ENCODE measurements at places on chromosomes 3 and 15.

GRCh38 chr3:96843505-96844203, 29.3 kb downstream of the EPHA6 start:
- no peak for DNase-seq

DNA sequence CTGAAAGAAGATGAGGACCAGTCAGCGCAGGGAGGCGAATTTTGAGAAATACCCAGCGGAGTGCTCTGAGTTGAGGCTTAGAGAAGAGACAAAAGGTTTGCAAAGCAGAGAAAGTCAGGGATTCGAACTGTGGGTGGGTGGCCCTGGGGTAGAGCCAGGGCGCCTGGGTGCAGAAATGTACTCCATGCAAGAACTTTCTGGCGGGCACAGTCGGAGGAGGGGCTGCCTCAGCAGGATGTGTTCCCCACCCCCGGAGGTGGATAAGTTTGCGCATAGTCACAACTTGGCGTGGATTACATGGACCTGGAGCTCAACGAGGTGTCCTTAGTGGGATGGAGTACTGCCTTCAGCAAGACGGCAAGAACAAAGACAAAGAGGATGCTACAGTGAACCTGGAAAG, 117.3 kb upstream of the ALDH1A3 start:
- DNase-seq, result no peak

- DNase-seq, result no peak
Measured at GRCh38 chr15:90219421-90220141, 14.2 kb downstream of the CIB1 start.

GRCh38 chr15:60316961-60317360, 80.8 kb downstream of the ANXA2 start:
- no peak for DNase-seq

- no peak for DNase-seq
Measured at GRCh38 chr3:131728898-131729642, 226.3 kb upstream of the MRPL3 start.

DNA sequence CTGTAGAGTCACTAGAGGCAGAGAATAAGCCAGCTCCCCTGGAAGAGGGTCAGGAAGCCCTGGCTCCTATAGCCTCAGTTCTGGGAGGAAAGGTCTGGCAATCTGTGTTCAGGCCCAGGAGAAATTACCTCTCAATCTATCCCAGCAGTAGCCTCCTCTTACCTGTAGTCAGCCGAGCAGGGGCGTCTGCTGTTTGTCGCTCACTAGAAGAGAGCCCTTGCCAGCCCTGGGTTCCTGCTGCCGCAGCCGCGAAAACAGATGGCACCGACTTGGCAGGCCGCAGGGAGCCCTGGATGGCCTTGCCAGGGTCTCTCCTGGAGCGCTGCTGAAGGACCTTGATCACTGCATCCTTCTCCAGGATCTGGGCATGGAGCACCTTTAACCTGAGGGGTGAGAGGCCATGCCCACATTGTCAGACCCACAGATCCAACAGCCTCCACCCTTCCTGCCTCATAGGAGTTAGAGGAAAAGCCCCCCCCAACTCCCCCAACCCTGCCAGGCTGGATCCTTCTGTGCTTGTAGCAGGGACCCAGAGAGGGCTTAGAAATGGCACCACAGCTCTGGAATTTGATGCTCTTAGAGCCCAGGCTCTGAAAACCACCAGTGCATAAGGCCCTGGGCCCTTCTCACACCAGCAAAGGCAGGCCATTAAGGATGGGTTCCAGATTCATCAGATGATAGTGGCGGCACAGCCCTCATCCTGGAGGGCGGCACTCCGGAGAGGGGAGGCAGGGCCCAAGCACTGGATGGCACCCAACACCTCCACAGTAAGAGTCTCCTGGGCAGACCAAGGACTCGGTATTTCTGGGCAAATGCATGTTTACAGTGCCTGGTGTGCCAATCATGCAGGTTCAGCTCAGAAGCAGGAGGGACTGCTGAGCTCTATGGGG, 14.9 kb downstream of the AMOTL2 start:
- DNase-seq, result no peak

GRCh38 chr15:68814596-68814995, 6.1 kb downstream of the ANP32A start:
- DNase-seq, result no peak

DNA sequence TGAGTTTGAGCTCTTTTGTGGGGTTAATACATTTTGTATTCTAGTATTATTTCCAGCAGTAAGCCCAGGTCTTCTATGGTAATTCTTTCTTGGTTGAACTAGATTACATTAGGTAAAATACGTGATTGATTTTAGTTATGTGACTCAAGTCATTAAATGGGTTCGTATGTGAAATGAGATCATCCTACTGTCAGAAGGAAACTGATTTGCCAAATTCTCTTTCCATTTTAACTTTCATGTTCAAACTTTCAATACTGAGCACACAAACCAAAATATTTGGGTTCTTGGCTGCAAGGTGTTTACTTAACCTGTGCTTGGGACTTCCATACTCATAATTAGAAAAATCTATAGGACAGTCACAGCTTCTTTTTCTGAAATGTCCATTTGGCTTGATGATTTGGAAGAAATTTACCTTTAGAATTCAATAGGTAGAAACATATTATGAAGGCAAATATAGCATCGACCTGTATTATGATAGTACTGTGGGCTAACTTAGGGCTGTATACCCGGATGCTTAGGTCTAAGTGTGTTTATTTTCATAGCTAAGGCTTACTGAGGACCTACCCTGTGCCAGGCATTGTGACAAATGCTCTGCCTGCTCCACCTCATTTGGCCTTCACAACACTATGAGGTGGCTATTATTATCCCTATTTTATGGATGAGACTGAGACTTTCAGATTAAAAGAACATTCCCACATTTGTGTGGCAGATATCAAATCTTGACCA, 631.8 kb upstream of the GRM7 start:
- no peak for DNase-seq

- DNase-seq, result no peak
Measured at GRCh38 chr3:141129049-141129448, 77.9 kb downstream of the SPSB4 start.

DNA sequence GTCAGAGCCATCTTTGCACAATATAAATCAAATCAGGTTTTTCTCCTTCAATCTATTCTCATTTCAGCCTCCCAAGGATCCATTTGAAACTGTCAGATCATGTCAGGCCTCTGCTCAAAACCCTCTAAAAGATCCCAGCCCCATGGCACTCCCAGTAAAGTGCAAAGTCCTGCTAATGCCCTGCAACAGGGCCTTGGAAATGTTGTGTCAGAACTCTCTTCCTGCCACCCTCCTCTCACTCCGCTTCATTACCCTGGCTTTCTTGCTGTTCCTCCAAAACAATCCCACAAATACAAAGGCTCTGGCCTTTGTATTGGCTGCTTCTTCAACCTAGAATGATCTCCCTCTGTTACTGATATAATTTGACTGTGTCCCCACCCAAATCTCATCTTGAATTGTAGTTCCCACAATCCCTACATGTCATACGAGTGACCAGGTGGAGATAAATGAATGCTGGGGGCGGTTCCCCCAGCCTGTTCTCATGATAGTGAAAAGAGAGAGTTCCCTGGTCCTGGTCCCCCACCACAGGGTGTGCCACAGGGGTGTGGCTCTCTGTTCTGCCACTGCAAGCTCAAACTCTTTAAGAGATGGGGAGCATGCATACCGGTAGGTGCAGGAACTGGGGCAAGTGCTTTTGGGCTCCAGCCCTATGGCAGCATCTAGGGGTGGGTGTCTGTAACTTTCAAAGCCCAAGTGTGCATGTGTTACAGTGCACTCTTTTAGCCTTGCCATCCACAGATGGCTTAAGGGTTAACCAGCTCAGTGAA, 22.9 kb upstream of the TRA2B start:
- DNase-seq, result no peak

GRCh38 chr15:74316141-74316540, 51.3 kb downstream of the CYP11A1 start:
- no peak for DNase-seq

- DNase-seq, result no peak
Measured at GRCh38 chr3:52052831-52053306, 3.5 kb downstream of the DUSP7 start.

DNA sequence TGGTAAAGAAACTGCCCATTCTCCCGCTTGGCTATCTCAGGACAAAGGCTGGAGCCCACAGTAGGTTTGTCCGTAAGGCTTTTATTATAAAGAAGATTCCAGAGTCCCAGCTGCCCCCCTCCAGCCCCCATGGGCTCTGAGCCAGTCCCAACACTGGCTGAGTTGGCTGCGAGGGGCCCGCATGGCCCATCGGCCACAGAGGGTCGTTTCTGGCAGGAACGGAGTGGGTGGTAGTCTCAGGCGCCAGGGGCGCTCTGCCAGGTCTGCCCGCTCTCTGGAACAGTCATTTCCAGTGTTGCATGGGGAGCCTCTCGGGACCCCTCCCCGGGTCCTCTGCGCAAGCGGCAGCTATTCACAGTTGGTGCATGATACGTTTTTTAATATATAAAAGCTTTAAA, 12.2 kb downstream of the H1-8 start:
- no peak for DNase-seq

DNA sequence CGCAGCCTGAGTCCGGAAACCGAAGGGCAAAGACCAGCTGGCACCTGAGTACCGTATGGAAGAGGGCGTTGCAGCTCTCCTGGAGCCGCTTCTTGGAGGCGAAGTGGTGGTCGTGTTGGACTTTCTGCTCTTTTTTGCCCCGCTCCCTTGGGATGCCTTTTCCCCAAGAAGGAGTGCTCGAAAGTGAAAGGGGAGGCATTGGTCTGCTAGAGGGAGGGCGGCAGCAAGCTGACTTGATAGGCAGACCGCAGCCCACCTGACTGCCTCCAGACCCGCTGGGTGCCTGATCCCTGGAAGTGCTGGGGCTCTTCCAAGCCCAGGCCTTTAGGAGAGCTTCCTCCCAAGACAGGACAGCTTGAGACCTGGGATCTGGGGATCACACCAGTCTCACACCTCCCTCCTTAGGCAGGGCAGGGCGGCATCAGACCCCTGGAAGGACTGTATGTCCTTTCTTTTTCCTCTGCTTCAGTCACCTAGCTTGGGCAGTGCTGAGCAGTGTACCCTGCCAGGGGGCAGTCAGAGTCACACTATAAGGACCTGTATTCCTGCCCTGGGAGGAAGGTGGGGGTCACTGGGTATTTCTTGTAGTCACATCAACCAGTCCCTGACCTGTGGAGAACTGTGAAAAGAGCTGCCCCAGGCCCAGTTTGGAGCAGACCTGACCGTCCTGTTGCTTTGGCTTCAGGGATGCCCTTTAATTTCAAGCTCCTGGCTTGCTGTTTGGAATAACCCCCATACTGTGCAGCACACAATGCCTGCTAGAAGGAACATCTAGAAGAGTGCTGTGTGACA, 2.1 kb downstream of the ACVR2B start:
- peak; percentile 50 for DNase-seq

DNA sequence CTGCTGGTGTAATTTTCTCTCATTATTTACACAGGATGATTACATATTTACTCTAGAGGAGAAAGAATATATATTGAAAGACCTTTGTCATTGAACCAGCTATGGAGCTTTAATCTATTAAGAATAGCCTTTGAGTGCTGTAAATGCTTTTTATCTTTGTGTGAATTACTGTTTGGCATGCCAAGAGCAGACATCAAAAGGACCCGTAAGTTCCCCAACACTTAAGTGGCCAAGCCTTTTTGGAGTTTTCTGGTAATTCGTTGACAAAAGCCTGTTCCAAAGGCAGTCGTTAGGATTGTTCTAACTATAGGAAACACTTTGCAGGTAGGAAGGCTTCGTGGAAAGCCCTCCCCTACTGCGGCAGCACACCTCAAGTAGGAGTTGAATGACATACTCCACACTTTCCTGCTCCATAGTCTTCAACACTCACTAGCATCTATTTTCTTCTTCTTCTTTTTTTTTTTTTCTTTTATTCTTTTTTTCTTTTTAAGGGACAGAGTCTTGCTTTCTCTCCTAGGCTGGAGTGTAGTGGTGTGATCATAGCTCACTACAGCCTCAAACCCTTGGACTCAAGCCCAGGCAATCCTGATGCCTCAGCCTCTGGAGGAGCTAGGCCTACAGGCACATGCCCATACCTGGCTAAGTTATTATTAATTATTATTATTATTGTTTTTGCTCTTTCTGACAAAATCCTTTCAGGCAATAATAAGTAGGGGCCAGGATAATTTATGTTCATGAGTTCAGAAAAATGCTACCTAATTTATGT, 98.6 kb downstream of the SUCNR1 start:
- no peak for DNase-seq

DNA sequence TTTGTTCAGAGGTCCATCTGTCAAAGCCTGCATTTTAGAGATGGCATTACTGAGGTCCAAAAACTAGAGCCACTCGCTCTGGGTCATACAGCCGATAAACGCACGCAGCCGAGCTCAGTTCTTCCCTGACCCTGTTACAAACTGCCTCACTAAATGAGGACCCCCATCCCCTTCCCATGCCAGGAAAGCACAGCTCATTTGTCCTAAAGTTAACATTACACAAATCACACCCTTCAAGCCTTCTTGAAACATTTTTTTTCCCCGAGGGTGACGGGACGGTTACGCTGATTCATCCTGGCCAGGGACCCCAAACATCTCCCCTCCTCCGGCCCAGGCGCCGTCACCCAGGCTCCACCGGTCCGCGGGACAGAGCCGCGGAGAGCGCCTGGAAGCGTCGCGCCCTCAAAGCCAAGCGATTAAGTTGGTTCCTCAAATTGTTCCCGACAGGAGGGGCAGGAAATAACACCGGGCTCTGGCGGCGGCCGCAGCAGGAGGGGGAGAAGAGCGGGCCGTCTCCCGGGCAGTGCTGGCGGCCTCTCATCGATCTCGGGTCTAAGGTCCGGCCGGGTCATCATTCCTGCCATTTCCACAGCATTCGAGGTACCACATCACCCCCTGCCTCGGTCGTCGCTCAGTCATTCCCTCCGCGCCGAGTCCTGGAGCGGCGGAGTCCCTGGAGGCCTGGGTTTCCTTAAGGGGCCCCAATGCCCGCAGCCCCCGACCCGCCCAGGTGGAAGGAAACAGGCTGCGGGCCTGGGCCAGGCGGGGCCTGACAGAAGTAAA, 619 bp upstream of the CMTM8 start:
- no peak for DNase-seq

GRCh38 chr3:115082260-115082659, 64.8 kb downstream of the ZBTB20 start:
- DNase-seq, result no peak

- no peak for DNase-seq
Measured at GRCh38 chr15:90326441-90326840, 25.6 kb upstream of the ZNF774 start.

- DNase-seq, result no peak
Measured at GRCh38 chr3:153463895-153464294, 301.9 kb downstream of the RAP2B start.

- no peak for DNase-seq
Measured at GRCh38 chr3:50383750-50384149, 24.4 kb upstream of the TMEM115 start.

DNA sequence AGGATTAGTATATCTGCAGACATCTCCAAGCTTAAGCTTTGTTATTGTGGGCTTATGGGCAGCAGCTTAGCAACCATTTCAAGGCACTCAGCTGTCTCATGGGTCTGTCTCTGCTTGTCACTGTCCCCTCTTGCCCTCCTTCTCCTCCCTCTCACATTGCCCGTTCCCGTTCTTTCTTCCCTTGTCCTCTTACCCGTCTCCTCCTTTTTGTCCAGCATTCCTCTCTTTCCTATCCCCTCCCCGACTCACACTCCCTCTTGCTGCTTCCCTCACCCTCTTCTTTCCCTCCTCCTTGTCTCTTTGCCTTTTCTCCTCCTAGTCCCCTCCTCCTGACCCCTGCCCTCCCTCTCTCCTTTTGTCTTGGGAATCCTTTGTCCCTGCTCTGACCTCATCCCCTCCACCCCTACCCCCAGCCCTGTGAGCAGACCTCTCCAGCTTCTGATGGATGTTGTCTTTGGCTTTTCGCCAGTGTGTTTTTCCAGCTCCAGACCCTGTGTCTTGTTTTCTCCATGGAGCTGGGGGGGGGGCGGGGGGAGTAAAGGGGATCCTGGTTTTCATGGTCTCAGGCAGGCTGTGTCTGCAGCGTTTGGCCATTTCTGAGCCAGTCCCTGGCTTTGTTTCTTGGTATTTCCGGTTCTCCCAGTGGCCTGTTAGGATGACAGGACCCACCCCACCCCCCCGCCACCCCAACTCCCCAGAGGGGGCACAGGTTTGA, 47.9 kb upstream of the TRAK1 start:
- peak; percentile 53 for DNase-seq

Data from NCI-H345 (cell line).